ENCODE measurements at places on chromosomes 4 and X. TPM values are rescaled to one million over a fixed set of nuclear protein-coding genes. Genes with fewer than 3 reads are reported as not detected.

The SLC9B1 gene
- 1.7 TPM for total RNA-seq

The GPR82 gene
- total RNA-seq, result not detected

The SSX2B gene
- not detected for total RNA-seq

The S100G gene
- total RNA-seq, result not detected

The ADGRG2 gene
- total RNA-seq, result 0.17 TPM

The GPR34 gene
- total RNA-seq, result not detected

The VCX3B gene
- total RNA-seq, result not detected

The SORCS2 gene
- 0.29 TPM for total RNA-seq

The L1CAM gene
- total RNA-seq, result 1.2 TPM

The CSAG3 gene
- total RNA-seq, result not detected

The NDNF gene
- total RNA-seq, result 0.50 TPM

All from smooth muscle cell of trachea (primary cell).